ENCODE measurements at places on chromosomes 12 and 14.

DNA sequence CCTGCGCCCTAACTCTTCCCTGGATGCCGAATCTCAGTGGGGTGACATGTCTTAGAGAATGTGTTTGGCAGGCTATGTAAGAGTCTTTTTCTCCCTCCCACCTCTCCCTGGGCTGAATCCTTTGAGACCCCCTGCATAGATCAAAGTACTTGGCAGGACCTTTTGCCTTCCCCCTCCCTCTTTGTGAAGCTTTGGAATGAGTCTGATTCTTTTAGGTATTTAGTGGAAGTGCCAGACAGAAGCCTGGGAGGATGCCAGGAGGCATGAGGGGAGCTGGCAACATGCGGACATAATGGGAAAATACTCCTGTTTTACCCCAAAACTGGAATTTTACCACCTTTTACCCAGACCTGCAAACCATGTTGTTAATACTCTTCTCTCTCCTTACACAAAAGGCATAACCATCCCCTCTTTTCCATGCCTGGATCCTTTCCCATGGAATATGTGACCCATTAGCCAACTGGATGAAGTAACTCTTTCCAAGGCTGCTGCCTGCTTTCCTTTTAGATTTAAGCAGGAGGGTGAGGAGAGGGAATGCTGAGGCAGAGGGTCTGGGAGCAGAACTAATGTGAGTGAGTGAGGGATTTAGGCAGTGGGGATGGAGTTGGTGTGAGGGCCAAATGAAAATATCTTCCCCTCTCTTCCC is 41.7 kb downstream of the TTLL5 start:
- no peak for DNase-seq

GRCh38 chr12:52721838-52722470 is 18.6 kb upstream of the KRT77 start:
- DNase-seq, result no peak

- DNase-seq, result no peak
Observed at GRCh38 chr12:101557094-101557493, 37.7 kb upstream of the MYBPC1 start.

DNA sequence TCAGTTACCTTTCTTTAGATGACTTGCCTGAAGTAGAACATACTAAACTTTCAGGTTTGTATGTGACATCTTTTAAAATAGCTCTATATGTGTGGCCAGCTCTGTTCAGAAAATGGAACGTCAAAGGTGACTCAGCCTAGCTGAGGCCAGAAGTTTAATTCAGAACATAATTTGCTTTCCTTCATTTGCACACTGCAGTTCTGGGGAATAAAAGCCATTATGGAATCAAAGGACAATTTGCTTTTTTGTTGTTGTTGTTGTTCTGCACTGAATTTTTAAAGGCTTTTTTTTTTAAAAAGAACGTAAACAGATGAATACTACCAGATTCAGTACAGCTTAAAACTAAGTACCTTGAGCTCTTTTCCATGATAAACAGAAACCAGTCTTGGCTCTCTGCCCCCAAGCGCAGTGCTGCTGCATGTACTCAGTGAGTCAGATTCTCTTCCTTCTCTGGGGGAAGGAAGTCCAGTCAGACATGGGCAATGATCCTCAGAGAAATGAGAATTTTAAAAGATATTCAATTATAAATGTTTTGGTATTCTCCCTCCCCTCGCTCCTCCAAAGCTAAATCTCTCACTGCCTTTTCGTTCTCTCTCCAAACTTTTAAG is 644.2 kb downstream of the NOVA1 start:
- no peak for DNase-seq

- no peak for DNase-seq
Observed at GRCh38 chr12:10293570-10294227, 14.0 kb upstream of the KLRD1 start.

DNA sequence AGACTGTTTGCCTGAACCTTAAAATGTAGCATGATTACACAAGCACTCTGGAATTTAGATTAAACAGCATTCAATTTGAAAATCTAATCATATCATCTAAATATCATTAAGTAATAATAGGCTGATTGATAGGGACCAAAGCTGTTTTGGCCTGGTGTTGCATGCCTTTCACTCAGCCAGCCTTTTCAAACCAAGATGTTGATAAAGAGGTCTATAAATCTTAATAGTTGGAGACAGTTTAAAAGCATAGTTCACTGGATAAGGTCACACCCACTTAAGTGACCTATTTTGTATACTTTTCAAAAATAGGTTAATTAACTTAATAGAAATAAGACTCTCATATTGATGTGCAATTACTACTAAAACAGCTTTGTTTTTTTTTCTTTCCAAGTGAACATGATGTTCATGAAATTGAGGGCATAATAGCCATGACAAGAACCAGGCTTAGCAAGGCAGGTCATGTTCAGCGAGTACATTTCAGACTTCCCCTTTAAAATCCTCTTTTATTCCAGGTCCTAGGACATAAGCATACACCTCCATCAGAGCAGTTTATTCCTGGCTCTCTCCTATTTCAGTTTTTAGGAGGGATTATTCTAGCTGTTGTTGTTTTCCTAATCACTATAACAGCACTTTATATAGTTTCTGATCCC is 349.0 kb downstream of the RAD51B start:
- DNase-seq, result no peak

- DNase-seq, result no peak
Observed at GRCh38 chr12:52402873-52403540, 3.1 kb downstream of the KRT82 start.

GRCh38 chr12:92803903-92804302 is 101.1 kb downstream of the PLEKHG7 start:
- DNase-seq, result no peak

GRCh38 chr12:39764944-39765560 is 145.4 kb upstream of the ABCD2 start:
- DNase-seq, result no peak

GRCh38 chr12:67498991-67499390 is 149.6 kb upstream of the DYRK2 start:
- no peak for DNase-seq

GRCh38 chr12:11695321-11695720 is 45.8 kb downstream of the ETV6 start:
- no peak for DNase-seq

- no peak for DNase-seq
Observed at GRCh38 chr14:79831195-79831892, 380.0 kb downstream of the DIO2 start.

GRCh38 chr12:91033251-91033650 is 24.6 kb downstream of the KERA start:
- DNase-seq, result no peak

GRCh38 chr12:39505023-39505422 is 62.1 kb upstream of the KIF21A start:
- no peak for DNase-seq

GRCh38 chr12:116539905-116540482 is 19.2 kb upstream of the MAP1LC3B2 start:
- DNase-seq, result no peak

DNA sequence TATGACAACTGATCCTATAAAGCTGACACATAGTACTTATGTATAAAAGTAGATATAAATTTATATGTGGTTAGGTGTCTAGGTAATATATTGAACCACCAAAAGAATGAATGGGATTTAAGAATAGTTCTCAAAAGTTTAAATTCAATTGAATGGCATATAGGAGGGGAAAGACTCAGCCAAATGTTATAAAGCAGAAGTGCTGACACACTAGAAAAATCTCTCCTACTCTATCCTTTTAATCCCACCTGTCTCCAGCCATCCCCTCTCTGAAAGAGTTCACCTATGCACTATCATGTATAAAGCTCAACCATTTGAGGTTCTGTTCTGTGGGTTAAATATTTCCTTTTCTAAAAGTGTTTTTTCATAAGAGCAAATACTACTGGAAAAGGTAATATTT is 400.7 kb downstream of the SOX5 start:
- no peak for DNase-seq

DNA sequence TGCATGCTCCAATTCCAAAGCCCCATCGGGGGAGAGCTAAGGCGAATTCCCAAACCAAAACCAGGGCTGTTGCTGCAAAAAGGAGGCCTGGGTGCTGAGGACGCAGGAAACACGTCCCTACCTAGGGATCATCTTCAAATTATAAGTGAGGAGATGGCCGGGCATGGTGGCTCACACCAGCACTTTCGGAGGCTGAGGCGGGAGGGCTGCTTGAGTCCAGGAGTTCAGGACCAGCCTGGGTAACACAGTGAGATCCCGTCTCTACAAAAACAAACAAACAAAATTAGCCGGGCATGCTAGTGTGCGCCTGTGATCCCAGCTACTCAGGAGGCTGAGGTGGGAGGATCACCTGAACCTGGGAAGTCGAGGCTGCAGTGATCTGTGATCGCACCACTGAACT is 143.2 kb downstream of the CALM1 start:
- no peak for DNase-seq

DNA sequence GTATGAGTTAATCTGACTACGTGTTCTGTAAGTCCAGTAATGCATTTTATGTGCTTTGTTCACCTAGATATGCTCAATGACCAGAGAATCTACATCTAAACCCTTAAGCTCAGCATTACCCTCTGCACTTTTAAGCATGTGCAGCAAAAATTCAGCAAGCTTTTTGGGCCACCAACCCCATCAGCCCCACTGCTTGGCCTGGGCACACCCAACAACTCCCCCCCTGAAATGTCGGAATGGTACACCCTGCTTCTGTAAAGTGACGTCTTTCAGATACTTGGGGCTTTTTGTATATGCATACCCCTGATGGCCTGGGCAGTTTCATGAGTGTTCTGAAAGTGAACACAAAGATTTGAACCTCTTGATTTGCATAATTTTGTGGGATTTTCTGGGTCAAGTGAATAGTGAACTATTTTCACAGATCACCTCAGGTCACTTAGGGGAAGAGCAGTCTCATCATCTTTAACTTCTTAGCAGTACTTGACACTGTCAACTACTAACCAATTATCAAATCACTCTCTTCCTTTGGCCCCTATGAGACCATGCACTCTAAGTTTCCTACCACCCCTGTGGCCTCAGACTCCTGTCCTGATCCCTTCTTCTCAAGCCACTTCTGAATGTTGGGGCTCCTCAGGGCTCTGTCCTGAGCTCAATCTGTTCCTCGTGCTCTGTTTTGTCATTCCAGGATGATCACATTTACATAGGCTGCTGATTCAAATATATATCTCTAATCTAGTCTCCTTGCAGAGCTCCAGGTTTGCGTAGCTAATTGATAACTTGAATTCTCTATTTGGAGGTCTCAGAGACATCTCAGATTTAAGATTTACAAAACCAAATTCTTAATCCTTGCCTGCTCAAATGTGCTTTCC is 36.3 kb upstream of the PPM1A start:
- no peak for DNase-seq

DNA sequence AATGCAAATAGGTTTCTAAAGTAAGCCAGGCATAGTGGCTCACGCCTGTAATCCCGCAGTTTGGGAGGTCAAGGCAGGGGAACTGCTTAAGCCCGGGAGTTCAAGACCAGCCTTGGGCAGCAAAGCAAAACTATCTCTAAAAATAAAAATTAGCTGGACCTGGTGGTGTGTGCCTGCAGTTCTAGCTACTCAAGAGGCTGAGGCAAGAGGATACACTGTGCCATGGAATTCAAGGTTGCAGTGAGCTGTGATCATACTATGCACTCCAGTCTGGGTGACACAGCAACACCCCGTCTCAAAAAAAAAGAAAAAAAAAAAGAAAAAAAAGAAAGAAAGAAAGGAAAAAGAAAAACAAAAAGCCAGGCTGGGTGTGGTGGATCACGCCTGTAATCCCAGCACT is 46.3 kb downstream of the HECTD1 start:
- DNase-seq, result no peak

DNA sequence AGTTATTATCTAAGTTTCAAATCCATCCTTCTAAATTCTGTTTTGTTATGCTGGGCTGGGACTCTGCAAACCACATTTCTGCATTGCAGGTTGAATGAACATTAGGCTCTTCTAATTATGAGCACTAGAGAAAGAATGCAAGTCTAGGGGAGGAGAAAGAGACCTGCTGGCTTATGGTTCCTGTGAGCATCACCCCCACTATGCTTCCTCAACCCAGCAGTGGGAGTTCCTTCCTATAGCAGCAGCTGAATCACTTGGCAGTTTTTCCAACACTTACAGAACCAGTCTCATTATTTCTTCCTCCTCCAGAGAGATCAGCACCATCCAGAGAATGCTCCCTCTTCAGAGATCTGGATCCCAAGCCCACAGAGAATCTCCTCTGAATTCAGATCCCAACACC is 297.7 kb upstream of the CLEC14A start:
- no peak for DNase-seq

DNA sequence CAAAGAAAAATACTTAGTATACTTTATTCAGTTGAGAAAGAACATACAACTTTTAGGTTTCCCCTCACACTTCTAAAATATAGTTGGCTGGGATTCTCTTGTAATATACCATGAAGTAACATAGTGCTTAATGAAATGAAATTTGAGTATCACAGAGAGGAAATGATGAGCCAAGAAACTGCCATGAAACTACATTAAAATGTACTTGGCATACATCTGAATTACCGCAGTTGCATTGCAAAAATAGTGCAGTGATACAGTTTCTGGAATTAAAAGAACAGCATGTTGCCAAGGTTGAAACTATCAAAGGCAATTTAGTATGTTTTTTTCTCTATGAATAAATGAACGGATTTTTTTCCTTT is 389.2 kb downstream of the TMEM117 start:
- no peak for DNase-seq

DNA sequence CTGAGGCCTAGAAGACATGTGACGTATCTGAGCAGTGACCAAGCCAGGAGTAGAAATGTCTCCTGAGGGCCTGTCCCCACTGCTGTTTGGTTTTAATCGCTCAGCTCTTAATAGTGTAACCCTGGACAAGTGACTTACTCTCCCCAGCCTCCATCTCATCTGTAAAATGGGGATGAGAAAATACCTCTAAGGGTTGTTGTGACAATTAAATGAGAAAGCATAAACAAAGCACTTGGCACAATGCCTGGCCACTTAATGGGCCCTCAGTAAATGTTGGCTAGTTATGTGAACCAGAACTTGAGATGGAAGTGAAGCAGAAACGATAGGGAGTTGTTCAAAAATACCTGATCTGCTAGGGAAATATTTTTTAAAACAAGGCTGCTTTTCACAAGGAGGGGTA is 58.2 kb downstream of the HMGA2 start:
- DNase-seq, result no peak

DNA sequence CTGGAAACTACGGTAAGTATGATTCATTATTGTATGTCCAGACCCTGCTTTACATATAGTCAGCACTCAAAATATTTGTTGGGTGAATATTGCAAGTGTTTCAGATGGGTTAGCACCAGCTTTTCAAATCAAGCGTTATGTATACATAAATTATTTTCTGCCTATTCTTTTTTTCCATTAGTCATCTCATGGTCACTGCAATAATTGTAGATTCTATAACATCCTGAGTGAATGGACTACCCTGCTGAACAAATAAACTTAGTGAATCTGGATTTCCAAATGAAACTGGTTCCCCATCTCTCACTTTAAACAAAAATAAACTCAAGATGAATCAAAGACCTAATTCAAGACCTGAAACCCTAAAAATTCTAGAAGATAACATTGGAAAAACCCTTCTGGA is 152.3 kb downstream of the DIO2 start:
- DNase-seq, result no peak

- DNase-seq, result no peak
Observed at GRCh38 chr12:105040476-105040875, 43.8 kb downstream of the ALDH1L2 start.

GRCh38 chr14:101332281-101332680 is 229.0 kb upstream of the DIO3 start:
- no peak for DNase-seq

All from stimulated activated CD4-positive, alpha-beta T cell treated with anti-CD3 and anti-CD28 coated beads, Interleukin-1b, Interleukin-23, amount 100 ng/mL, for 48 hours (primary cell).